Fibroblast of skin of scalp (primary cell): ENCODE measurements at places on chromosomes 6 and 20.

- no peak for DNase-seq
Measured at GRCh38 chr20:10077081-10077471, 42.3 kb downstream of the ANKEF1 start.

DNA sequence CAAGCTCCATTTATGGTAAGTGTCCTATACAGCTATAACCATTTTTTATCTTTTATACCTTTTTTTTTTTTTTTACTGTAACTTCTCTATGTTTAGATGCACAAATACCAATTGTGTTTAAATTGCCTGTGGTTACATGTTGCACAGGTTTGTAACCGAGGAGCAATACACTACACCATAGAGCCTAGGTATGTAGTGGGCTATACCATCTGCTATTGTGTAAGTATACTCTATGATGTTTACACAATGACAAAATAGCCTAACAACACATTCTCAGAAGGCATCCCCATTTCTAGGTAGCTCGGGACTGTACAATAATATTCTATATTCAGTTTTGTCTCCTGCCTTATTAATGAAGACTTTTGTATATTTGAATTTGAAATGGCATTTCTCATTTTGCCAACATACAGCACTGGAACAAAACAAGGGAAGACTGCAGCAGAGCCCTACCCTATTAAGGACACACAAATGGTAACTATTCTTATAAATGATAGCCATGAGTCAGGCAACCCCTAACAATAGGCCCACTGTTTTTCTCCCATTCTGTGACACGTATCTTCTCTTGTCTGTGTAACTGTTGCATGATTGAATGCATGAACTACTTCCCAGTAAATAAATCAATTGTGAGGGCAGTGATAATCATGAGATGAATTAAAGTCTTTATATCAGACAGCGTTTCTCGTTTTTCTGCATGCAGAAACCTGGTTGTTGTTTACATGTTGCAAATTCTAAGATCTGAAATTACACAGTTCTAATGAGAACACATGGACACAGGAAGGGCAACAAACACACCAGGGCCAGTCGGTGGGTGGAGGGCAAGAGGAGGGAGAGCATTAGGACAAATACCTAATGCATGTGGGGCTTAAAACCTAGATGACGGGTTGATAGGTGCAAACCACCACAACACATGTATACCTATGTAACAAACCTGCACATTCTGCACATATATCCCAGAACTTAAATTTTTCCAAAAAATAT, 173.9 kb downstream of the EPM2A start:
- DNase-seq, result no peak

- DNase-seq, result no peak
Measured at GRCh38 chr6:79898076-79898475, 49.3 kb downstream of the ELOVL4 start.

DNA sequence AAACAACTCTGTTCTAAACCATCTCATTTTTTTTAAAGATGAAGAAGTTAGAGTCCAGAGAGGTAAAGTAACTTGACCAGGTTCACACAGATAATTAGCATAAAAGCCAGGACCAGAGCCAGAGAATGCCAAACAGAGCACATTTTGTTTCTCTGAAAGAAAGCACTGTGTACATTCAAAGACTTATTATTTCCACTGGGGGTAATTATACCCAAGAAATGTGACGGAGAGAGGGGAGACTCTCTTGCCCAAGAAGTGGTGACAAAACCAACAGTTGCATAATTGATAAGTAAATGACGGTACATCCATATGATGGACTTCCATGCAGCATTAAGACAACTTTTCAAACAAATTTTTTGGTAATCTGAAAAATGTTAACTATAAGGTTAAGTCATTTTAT, 111.6 kb downstream of the RTN4IP1 start:
- no peak for DNase-seq

DNA sequence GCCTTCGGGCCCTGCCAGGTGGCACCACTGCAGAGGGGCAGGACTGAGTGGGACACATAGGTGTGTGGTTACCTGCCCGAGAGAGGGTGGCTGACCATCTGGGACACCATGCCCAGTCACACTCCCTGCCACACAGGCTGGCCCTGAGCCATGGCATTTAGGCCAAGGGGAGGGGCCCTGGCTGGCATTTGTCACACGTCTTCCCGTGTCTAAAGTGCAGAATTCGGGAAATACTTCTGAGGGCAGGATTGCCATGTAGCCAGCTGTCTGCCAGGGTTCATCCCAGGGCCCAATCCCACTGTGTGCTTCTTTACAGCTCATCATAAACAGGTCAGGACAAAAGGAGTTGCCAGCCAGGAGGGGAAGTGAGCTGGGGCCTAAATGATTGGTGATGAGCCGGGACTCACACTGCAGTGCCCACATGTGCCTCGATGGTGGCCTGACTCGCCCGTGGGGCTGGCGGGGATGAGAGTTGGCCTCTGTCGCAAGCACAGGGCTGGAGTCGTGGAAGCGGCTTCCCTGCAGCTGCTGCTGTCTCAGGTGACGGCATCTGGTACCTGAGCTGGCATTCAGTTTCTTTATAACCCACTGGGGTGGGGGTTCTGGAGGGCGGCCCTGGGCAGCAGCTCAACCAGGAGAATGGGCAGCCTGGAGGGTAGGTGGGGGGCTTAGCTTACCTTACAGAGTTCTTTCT, 5.9 kb upstream of the UNC93A start:
- no peak for DNase-seq
